Pancreas (tissue), 10 donors: ENCODE measurements at places on chromosomes 5 and 9.

- H3K27ac ChIP-seq = peak overlapping the region; percentile 72
- no peaks in the 10 kb centered on the region for H3K27me3 ChIP-seq
- H3K4me3 ChIP-seq = no peak overlapping the region
- DNase-seq = no peak
Observed at GRCh38 chr5:59296317-59297264, 596.9 kb downstream of the PDE4D start.

DNA sequence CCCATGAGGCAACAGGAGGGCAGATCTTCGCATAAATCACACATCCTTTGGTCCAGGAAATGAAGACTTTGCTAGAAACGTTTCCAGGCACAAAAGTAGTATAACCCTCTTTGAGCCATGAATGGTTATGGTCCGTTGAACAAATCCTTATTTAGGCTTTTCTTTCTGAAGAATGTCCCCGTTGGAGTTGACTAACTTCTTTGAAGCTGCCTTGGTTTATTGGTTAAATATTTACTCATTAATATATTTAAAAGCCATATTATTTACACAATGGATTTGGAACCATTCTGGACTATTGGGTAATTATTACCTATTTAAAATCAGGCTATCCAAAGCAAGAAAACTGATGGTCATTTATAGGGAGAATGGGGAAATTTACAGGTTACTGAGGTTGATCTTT lies 347.6 kb upstream of the SLC30A5 start:
- DNase-seq = no peak
- no peak overlapping the region for H3K4me3 ChIP-seq
- H3K27me3 ChIP-seq = no peaks in the 10 kb centered on the region
- no peaks in the 10 kb centered on the region for H3K36me3 ChIP-seq
- no peak overlapping the region for H3K27ac ChIP-seq

DNA sequence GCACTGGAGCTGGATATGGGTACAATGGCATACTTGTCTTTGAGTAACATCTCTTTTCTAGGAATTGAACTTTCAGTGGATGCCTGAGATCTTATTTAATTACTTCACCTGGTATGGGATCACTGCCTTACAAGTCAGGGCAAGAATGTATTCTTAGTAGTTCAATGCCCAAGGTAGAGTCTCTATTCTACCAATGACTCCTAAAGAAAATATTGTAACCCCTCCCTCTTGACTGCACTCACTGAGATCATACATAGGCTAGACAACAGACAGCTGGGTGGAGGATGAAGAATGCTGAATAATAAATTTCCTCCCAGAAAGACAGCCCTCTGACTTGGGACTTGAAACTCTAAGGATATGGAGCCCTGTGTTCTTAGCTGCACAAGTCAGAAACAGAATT lies 1216.3 kb upstream of the ACO1 start:
- no peak overlapping the region for H3K27ac ChIP-seq
- no peaks in the 10 kb centered on the region for H3K4me1 ChIP-seq
- H3K27me3 ChIP-seq = no peaks in the 10 kb centered on the region

DNA sequence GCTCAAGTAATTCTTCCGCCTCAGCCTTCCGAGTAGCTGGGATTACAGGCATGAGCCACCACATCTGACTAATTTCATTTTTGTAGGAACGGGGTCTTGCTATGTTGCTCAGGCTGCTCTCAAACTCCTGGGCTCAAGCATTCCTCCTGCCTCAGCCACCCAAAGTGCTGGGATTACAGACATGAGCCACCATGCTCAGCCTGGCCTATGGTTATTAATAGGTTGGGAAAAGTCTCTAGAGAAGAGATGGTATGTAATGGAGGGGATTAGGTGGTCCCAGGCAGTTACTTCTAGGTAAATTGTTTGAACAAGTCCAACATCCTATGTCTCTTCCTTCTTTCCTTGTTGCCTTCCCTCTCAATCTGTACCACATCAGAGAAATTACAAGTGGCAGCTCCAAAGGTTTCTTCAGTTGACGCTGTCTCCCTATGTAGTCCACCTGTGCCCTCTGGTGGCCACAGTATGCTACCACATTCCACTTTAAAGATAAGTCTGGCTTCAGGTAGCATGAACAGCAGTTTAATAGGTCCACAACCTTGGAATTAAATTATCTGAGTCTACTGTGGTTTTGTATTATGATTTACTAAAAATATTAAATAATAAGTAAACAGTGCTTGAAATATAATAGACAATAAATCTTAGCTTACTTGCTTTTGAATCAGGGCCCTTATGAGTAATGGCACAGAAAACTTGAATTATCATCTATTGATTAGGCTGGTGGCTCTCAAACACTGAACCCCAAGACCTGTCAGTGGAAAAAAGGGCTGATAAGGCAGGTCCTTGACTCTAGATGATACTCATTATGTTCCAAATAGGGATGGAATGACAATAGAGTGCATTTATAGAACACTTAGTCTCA lies 9.7 kb downstream of the TIGD6 start:
- H3K4me1 ChIP-seq = no peaks in the 10 kb centered on the region
- DNase-seq = peak; percentile 78
- no peak overlapping the region for H3K27ac ChIP-seq
- H3K4me3 ChIP-seq = no peak overlapping the region
- no peaks in the 10 kb centered on the region for H3K36me3 ChIP-seq
- H3K27me3 ChIP-seq = no peaks in the 10 kb centered on the region

DNA sequence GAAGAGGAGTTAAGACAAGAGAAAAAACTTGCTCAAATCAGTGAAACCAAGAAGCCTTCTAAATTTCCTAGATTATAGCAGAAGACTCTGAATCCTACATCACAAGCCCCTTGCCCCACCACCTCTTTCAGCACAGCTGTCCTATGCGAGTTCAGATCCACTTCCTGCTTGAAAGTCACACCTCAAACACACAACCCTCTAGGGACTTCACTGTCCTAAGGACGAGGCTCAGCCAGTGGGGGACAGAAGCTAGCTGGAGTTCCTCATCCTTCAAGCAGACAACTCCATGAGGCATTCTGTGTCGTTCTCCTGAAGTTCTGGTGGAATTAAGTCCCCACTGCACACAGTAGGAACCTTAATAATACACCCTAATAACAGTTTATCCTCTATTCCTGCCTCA lies 44.3 kb downstream of the NRG2 start:
- H3K27ac ChIP-seq = no peak overlapping the region
- no peaks in the 10 kb centered on the region for H3K4me1 ChIP-seq
- no peak overlapping the region for H3K4me3 ChIP-seq
- no peaks in the 10 kb centered on the region for H3K27me3 ChIP-seq
- no peak for DNase-seq
- no peaks in the 10 kb centered on the region for H3K36me3 ChIP-seq

DNA sequence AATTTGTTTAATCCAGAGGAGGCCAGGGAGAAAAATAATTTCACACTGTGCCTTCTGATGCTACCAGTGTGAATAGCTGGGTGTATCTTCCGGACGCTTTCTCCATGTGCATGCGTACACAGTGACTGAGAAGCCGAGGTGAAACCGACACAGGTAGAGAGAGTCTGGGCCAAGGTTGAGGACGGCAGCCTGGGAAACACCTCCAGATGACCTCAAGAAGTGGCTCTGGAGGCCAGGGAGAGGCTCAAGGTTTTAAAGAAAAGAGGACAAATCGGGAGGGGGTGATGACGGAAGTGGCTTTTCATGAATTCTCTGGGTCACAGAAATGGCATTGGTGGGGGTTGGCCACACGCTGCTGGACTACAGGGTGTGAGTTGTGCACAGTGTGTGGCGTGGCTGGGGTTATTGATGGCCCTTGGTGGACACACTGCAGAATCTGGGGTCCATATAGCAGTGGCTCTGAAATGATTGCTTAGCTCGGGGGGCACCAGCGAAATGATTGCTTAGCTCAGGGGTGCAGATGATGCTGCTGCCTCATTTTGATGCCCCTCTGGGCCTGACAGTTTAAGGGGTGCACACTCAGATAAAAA lies 34.1 kb upstream of the LRRC14B start:
- no peaks in the 10 kb centered on the region for H3K36me3 ChIP-seq
- no peak overlapping the region for H3K27ac ChIP-seq
- no peak overlapping the region for H3K4me3 ChIP-seq
- no peaks in the 10 kb centered on the region for H3K4me1 ChIP-seq
- no peak for DNase-seq
- H3K27me3 ChIP-seq = no peaks in the 10 kb centered on the region

- H3K27ac ChIP-seq = no peak overlapping the region
- no peak for DNase-seq
- H3K36me3 ChIP-seq = no peaks in the 10 kb centered on the region
- no peaks in the 10 kb centered on the region for H3K27me3 ChIP-seq
- H3K4me3 ChIP-seq = no peak overlapping the region
- no peaks in the 10 kb centered on the region for H3K4me1 ChIP-seq
Observed at GRCh38 chr5:58403822-58404433, 56.0 kb downstream of the PLK2 start.

- no peaks in the 10 kb centered on the region for H3K4me1 ChIP-seq
- H3K27ac ChIP-seq = no peak overlapping the region
- H3K4me3 ChIP-seq = no peak overlapping the region
- no peaks in the 10 kb centered on the region for H3K27me3 ChIP-seq
- no peak for DNase-seq
- H3K36me3 ChIP-seq = no peaks in the 10 kb centered on the region
Observed at GRCh38 chr9:122567901-122568300, 15.0 kb downstream of the OR1N2 start.

GRCh38 chr5:95317085-95317484 lies 32.2 kb upstream of the MCTP1 start:
- no peaks in the 10 kb centered on the region for H3K27me3 ChIP-seq
- no peak for DNase-seq
- no peaks in the 10 kb centered on the region for H3K36me3 ChIP-seq
- H3K4me1 ChIP-seq = no peaks in the 10 kb centered on the region
- no peak overlapping the region for H3K27ac ChIP-seq

- H3K27ac ChIP-seq = no peak overlapping the region
- H3K4me3 ChIP-seq = no peak overlapping the region
- H3K4me1 ChIP-seq = no peaks in the 10 kb centered on the region
- DNase-seq = no peak
Observed at GRCh38 chr9:128473104-128473503, 17.3 kb downstream of the ODF2 start.

DNA sequence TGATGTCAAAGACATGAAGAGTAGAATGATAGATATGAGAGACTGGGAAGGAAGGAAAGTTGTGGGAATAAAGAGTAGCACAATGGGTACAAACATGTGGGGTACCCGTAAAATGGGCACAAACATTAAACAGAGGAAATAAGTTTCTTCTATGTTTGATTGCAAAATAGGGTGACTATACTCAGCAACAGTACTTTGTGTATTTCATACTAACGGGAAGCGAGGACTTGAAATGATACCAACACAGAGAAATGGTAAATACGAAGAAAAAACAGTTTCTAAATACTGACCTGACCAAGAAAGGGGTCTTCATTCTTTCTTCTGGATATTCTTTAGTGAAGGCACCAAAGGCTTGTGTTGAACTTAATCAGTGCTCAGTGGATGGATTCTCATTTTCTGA lies 31.1 kb downstream of the ATP6V0E1 start:
- H3K27ac ChIP-seq = no peak overlapping the region
- no peaks in the 10 kb centered on the region for H3K36me3 ChIP-seq
- H3K4me3 ChIP-seq = no peak overlapping the region

- H3K4me1 ChIP-seq = no peaks in the 10 kb centered on the region
- H3K27me3 ChIP-seq = no peaks in the 10 kb centered on the region
- no peak overlapping the region for H3K27ac ChIP-seq
- H3K4me3 ChIP-seq = no peak overlapping the region
Observed at GRCh38 chr9:134214386-134214765, 50.0 kb upstream of the RNU6ATAC start.

- no peak overlapping the region for H3K4me3 ChIP-seq
- no peaks in the 10 kb centered on the region for H3K36me3 ChIP-seq
- no peaks in the 10 kb centered on the region for H3K27me3 ChIP-seq
- no peak overlapping the region for H3K27ac ChIP-seq
Observed at GRCh38 chr5:107935645-107936044, 264.9 kb upstream of the EFNA5 start.

- DNase-seq = no peak
- H3K27ac ChIP-seq = no peak overlapping the region
- H3K4me1 ChIP-seq = peaks cover 2% of the 10 kb centered on the region
Observed at GRCh38 chr9:131253891-131254491, 22.3 kb downstream of the FAM78A start.
